T follicular helper cell (primary cell): ENCODE measurements at places on chromosomes 13 and 19.

GRCh38 chr19:1471010-1471514 lies 8.0 kb downstream of the C19orf25 start:
- no peak for DNase-seq

GRCh38 chr13:32840989-32841713 lies 175.1 kb upstream of the KL start:
- DNase-seq = no peak

- DNase-seq = no peak
Measured at GRCh38 chr13:34250151-34250670, 432.3 kb downstream of the RFC3 start.

- DNase-seq = no peak
Measured at GRCh38 chr13:103277959-103278694, 211.9 kb upstream of the SLC10A2 start.

- DNase-seq = no peak
Measured at GRCh38 chr13:87827479-87827878, 156.3 kb downstream of the SLITRK5 start.

- DNase-seq = no peak
Measured at GRCh38 chr19:292951-293350, 1.7 kb upstream of the PLPP2 start.

DNA sequence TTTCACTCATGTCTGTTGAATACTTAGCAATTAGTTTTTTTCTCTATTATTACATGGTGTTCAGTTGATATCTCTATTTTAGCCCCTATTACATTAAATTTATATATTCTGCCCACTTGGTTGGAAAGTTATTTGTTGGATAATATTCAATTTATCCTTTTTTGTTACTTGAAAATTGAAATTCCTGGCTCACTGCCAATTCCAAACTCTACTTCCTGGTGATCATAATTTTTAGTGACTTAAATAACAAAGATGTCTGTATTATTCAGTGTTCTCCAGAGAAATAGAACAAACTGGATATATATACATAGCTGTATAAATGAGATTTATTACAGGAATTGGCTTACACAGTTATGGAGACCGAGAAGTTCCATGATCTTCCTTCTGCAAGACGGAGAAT lies 93.6 kb downstream of the GPC5 start:
- no peak for DNase-seq

DNA sequence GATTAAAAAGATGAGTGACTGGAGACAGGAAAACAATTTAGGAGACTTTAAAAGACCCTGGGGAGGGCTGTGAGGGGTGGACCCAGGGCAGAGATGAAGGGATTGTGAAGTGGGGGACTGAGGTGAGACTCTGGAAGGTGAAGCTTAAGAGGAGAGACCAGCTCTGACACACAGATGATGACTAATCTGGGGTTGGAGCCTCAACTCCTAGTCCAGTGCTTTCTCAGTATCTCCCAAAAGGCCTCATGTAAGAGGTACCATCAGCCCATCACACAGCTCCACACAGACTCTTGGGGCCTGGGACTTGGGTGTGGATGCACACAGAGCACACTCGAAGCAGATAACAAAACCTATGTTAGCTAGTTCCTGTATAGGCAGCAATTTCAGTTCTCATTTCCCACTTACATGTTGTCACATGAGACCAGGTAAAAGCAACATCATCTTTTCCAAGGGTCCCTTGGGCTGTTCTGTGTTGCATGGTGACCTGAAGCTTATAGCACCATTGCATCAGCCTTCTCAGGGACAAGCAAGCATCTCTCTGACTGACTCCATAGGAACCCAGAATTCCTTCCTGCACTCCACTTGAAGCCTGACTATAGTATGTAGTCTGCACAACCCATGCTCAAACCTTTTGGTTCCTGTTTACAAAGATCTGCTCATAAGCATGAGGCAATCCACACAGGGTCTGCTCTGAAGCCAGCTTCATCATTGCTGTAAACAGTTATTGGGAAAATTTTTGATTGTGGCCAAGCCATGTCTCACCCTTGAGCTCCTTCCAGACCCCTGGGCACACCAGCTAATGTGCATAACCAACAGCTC lies 88.6 kb upstream of the MYCBP2 start:
- DNase-seq = no peak

DNA sequence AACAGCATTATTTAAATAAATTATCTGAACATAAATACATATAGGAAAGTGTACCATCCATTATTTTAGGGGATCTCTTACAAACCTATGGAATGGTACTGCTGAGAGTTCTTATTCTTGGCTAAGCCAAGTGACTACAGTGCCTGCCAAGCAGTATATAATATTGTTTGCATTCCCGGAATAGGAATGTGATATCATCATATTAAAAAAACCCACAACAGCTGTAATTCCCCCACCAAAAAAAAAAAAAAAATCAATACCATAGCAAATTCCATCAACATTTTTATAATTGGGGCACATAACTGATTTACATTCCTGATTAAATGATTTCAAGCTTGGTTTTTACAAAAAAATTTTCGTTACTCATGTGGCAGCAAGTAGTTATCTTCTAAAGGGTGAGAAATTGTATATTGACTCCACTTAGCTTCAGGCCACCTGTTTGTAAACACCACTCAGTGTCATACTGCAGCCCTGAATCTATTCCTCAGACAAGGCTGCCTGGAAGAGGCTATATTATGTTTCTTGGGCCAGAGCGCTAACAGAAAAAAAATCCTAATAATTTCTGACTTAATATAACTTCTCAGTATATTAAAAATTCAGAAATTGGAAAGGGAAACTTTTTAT lies 278.1 kb downstream of the DNAJC15 start:
- no peak for DNase-seq

- DNase-seq = no peak
Measured at GRCh38 chr19:31560086-31561060, 211.1 kb upstream of the TSHZ3 start.

GRCh38 chr19:2415281-2415972 lies 12.0 kb downstream of the TIMM13 start:
- DNase-seq = no peak

- DNase-seq = no peak
Measured at GRCh38 chr19:36198119-36198518, 16.3 kb downstream of the ZNF565 start.

- DNase-seq = peak; percentile 67
Measured at GRCh38 chr19:6753178-6754031, 13.8 kb downstream of the SH2D3A start.

GRCh38 chr13:50994651-50995050 lies 85.1 kb downstream of the RNASEH2B start:
- DNase-seq = no peak

DNA sequence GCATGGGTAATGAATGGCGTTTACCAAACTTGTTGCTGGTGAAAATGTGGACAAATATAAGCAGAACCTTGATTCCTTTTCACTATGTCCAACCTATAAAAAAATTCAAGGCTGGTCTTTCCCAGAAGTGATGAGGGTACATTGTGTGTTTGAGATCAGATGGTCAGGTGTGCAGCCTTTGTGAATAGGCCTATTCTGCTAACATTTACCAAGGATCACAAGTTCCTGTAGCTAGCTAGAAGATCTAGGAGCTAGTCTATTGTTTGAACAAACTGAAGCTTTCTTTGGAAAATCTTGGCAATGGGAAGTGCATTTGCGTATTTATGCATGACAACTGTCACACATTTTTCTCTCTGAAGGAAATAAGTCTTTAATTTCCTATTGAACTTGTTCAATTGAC lies 489.6 kb downstream of the KLF5 start:
- DNase-seq = no peak

DNA sequence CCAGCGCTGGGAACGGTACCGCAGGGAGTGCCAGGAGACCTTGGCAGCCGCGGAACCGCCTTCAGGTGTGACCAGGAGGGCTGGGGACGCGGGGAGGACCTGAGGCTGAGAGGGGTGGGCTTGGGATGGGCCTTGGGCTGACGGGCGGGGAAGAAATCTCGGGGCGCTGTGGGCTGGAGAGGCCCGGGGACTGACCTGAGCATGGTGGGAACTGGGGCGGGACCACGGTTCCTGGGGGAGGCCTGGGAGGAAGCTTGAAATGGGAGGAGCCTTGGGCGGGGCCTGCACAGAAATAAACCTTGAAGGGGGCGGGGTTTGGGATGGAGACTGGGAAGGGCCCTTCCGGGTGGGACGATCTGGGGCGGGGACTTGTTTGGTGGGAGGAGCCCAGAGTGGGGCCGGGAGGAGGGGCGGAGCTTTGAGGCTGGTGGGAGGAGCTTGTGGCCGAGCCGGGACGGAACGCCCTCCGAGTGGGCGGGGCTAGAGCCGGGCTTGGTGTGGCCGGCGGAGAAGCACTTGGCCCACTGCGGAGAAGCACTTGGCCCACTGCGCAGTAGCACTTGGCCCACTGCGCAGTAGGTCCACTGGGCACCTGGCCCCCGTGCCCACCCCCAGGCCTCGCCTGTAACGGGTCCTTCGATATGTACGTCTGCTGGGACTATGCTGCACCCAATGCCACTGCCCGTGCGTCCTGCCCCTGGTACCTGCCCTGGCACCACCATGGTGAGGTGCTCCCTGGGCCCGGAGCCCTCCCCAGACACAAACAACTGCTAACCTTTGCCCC lies 2.8 kb downstream of the GIPR start:
- no peak for DNase-seq

- no peak for DNase-seq
Measured at GRCh38 chr19:46426506-46427162, 2.1 kb downstream of the PNMA8C start.

- no peak for DNase-seq
Measured at GRCh38 chr13:42466609-42467008, 107.3 kb upstream of the TNFSF11 start.

- DNase-seq = no peak
Measured at GRCh38 chr19:16022251-16022650, 54.0 kb upstream of the TPM4 start.

DNA sequence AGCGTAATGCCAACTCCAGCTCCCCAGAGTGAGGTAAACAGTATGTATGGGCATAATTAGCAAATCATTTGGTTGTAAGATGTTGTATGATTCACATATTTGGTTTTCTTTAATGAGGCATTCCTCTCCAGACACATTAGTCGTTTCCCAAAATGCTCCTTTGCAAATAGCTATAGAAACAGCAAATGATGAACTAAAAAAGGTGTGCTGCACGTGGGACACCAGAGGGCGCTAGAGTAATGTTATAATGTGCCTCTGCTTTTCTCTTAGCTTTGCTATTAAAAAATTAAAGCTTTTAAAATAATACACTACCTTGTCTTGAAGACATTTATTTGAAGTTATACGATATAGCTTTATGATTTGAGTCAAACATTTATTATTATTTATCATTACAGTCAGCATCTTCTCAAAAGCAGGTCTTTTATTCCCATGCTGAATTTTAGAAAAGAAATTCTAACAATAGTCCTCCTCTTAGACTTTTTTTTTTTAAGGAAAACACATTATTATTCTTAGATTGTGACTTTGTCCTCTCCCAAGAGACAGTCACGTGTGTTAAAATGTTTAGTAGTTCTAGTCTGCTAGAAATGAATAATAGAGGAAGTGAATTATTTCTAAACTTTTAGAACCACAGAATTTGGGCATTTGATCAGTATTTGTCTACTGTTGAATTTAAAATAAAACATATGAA lies 121.6 kb upstream of the FRY start:
- peak; percentile 15 for DNase-seq

DNA sequence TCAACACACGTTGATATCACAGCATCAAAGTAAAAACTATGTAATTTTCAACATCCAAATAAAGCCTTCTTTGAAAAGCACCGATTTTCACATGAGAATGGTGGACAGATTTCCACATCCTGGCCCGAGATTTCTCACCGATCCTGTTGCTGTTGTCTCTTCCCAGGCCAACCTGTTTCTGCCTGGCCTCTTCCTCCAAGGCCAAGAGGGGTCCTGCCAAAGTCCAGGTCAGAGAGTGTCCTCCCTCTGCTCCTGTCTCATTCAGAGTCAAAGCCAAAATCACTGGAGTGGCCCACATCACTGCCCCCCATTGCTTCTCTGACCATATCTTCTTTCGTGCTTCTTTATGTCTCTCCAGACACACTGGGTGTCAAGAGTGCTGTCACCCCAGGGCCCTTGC lies 49.5 kb downstream of the CHST8 start:
- no peak for DNase-seq

GRCh38 chr19:38003438-38004185 lies 96.6 kb downstream of the SIPA1L3 start:
- DNase-seq = no peak

- no peak for DNase-seq
Measured at GRCh38 chr13:67498948-67499347, 268.8 kb upstream of the PCDH9 start.

- DNase-seq = no peak
Measured at GRCh38 chr13:73288596-73288995, 229.8 kb downstream of the KLF5 start.

DNA sequence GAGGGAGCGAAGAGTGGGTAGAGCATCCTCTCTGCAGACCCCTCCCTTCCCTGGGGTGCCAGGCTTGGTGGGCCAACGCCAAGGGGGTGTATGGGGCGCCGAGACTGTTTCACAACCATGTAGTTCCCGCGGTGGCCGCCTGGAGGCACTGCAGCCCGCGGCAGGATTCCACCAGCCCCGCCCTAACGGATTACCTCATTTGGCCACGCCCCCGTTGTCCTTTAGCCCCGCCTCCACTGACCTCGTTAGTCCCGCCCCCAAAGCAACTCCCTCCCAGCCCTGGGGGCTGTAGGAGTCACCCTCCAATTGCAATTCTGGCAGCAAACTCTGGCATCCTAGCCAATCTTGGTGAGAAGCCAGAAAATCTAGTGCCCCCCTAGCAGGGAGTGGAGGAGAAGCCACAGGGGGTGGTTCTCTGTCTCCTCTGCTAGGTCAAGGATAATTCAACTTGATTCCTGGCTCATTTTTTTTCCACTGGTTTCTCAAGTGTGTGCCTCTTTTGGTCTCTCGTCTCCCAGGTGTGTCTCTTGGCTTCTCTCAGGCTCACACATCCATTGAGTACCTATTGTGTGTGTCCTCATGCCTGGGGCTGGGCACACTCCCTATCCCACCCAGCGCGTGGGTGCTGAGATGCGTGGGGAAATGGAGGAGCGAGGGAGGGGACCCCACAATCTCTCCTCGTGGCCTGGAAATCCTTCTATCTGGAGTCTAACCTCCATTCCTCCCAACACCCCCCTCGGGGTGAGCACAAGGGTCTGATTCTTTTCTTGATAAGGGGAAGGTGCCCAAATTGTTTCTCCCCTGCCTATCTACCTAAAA lies 2.0 kb downstream of the OLFM2 start:
- DNase-seq = peak; percentile 75

- DNase-seq = no peak
Measured at GRCh38 chr13:75512253-75512652, 25.4 kb downstream of the COMMD6 start.
